Femur (tissue), 1 donor: ENCODE measurements at places on chromosomes 16 and 17.

DNA sequence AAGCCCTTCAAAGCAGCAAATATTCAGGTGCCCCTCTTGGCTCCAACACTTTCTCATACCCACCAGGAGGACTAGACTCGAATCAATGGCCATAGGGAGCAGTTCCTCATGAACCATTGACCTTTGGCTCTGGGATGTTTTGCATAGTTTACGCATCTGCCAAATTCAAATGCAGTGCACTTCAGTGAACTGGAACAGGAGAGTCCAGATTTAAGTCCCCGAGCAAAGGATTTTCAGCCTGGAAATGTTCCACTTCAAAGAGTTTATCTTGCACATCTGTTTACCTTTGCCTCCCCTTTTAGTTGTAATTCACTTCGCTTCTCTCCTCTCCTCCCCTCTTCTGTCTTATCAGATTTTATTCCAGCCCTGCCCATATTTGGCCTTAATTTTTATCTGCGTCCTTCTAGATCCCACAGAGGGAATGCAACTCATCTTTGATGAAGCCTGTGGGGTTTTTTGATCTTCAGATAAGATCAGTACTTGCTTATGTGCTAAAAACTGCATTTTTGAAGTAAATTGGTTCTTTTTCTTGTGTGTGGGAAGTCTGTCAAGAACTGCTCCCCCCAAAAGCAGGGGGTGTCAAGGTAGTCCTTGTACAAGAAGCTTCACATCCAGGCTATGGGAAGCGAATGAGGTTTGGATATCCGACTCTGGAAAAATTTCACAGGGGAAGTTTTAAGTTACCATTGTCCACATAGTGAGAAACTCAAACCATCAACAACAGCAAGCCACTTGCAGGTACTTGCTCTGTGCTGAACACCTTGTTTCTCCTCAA lies 281.6 kb downstream of the RBFOX1 start:
- DNase-seq: no peak

GRCh38 chr17:60091908-60092331 lies 13.2 kb upstream of the HEATR6 start:
- DNase-seq: no peak

DNA sequence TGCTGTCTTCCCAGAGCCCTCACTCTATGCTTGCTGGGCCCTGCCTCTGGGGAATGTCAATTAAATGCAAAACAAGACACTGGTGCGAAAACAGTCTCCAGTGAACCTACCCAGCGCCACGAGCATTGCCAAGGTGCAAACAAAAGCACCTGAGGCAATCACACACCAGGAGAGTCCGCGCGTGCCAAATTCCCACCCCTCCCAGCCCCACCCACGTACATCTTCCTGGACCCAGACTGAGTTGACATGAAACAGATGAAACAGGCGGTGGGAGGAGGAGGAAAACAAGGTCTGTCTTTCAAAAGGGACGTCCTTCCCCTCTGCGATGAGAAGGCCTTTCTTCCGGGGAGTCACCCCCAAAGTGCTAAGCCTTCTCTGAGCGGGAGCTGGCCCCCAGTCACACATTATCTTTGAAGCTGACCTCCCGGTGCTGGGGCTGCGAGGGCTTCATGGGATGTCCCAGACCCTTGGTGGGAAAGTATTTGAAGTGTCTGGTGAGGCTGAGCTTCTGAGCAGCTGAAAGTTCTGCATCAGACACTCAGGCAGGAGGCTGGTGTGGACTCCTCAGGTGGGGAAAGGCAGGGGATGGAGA lies 200.4 kb downstream of the AXIN2 start:
- DNase-seq: no peak

- DNase-seq: peak; percentile 71
These were observed 26.1 kb downstream of the HDAC5 start for GRCh38 chr17:44097110-44097958.

- no peak for DNase-seq
These were observed 536.9 kb downstream of the XYLT1 start for GRCh38 chr16:16933861-16934260.

DNA sequence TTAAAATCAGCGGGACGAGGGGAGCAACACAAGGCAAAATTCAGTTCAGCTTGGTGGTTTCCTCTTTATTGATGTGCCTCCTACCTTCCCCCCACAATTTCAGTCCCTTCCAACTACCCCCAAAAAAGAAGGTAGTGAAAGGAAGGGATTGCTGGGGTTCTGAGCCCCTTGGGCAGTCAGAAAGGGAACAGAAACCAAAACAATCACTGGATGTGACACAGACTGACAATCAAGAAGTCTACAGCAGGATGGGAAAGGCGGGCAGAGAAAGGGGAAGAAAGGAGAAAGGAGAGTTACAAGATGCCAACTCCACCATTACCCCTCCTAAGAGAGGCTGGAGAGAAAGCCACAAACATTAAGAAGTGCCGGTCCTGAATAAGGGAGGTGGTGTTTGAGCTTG lies 1.1 kb upstream of the PHF23 start:
- DNase-seq: no peak

DNA sequence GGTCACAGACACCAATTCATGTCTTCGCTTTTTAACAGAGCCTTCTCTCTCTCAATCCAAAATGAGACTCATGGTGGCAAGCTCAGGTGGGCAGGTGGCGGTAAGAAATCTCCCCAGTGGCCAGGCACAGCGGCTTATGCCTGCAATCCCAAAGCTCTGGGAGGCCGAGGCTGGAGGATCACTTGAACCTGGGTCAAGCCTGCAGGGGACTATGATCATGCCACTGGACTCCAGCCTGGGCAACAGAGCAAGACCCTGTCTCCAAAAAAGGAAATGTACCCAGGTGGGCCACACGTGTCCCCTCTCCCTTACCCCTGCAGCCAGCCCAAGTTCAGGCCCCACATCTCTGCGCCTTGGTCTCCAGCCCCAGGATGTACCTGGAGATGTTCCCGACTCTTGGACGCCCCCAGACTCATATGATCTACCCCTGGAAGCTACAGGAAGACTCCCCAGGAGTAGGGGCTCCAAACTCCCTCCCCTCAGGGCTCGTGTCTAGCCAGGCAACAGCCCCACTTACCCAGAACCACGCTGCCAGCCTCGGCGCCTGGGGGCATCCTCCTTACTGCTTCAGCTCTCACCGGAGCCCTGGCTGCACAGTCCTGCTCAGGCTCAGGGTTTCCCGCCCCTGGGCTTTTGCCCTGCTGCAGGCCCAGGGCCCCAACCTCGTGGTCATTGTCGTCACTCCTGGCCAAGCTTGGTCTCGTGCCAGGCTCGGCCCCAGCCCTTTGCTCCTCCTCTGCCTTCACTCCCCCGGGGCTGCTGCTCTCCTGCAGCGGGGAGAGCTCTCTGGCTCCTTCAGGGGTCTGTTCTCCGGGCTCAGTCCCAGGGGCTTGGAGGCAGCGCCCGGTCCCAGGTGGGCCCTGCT lies 16.2 kb downstream of the MYLK3 start:
- DNase-seq: no peak

DNA sequence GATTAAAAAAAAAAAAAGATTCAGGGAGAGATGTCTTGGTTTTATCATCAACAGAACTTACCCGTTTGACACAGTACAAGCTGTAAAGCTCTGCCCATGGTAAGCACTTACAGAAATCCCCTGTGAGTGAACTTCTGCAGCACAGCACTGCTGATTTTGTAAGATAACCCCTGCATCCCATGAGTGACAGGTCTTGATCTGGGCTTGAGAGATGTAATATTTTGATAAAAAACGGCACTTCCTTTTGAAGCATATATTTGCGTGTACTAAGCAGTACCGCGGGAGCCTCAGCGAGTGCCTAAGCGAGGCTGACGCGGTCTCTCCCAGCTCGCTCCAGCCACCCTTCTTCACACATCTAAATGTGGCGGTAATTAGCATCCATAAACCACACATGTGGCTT lies 50.5 kb downstream of the IKZF3 start:
- no peak for DNase-seq

- no peak for DNase-seq
These were observed 503.9 kb downstream of the HAPSTR1 start for GRCh38 chr16:9595393-9595792.

- DNase-seq: no peak
These were observed 201.7 kb downstream of the KATNIP start for GRCh38 chr16:27751676-27752075.

GRCh38 chr17:44555099-44555498 lies 2.2 kb upstream of the FZD2 start:
- DNase-seq: no peak

DNA sequence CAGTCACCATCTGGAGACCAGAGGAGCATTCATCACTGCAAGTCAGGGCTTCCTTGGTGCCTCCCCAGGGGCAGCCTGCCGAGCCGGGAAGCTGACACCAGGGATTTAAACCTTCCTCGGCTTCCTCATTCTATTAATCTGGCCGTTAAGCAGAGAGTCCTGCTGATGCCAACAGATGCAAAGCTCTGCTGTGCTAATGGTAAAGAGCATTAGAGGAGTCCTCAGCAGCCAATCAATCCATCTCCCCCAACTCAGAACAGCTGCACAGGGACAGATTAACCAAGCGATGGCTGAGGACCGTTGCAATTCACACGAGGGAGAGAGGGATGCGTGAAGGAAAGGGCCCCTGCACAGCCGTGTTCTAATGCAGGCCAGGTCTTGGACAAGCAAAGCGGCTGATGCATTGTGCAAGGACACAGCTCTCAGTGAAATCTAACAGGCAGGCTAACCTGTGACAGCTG lies 116.6 kb downstream of the XYLT1 start:
- DNase-seq: no peak

DNA sequence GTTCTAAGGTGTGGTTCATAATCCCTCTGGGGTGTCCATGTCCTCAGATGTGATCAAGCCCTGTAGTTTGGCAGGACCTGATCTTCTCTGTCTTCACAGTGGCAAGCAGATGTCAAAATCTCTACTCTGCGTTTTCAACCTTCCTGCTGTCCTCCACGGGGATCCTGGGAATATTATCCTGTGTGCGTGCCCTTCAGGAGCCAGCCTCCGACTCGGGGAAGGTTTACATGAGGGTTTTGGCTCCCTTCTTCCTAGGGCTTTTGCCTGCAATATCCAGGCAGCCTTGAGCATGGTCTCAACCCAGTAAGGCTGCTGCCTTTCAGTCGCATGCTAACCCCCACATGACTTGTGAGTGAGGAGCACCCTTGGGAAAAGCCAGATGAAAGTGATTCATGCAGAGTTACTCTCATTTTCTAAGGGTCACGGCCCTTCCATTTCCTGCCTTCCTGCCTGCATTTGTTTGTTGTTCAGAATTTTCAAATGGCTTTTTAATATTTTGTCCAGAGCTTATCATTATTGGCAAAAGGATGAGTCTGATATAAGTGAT lies 202.2 kb upstream of the CHMP6 start:
- DNase-seq: no peak

DNA sequence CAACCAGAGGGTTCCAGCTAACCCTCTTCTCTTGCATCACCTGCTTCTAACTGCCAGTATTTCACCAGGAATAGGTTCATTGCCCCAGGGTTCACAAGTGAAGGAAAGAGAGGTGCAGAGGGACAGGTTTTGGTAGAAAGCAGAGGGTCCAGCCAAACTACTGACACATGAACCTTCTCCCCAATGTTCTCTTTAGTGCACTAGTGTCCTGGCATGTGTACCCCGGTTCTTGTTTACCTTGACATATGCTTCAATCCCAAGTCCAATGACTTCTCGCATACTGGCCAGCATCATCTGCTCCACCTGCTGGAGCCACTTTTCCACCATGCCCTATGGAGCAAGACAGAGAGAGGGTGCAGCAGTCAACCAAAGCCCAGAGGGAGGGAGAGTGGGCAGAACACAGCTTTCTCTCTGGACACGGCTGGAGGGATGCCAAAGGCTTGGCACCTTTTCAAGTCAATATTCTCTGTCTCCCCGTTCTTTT lies 90.6 kb downstream of the DNAH3 start:
- no peak for DNase-seq

GRCh38 chr16:2992383-2993081 lies 12.3 kb upstream of the PKMYT1 start:
- DNase-seq: no peak

DNA sequence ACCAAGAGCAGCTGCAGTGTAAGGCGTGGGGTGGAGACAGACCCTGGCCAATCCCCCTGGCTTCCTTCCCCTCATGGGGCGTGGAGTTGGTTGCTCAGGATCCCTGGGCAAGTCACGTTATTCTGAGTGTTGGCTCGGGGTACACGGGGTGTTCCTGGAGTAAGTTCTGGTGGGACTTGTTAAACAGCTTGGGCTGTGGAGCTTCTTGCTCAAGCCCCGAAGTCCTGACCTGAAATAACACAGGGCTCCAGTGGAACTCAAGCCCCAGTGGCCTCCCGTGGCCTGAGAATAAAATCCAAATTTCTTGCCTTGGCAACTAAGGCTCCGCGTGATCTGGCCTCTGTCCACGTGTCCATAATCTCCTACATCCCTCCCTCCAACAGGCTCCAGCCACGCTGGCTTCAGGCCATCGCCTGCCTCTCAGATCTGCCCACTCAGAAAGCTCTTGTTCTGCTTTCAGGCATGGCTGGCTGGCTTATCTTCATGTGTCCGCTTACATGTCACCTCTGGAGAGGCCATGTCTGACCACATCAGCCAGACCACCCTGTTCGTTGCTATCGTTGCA lies 49.3 kb upstream of the BCO1 start:
- peak; percentile 35 for DNase-seq

GRCh38 chr16:11602321-11602720 lies 15.6 kb upstream of the LITAF start:
- no peak for DNase-seq

DNA sequence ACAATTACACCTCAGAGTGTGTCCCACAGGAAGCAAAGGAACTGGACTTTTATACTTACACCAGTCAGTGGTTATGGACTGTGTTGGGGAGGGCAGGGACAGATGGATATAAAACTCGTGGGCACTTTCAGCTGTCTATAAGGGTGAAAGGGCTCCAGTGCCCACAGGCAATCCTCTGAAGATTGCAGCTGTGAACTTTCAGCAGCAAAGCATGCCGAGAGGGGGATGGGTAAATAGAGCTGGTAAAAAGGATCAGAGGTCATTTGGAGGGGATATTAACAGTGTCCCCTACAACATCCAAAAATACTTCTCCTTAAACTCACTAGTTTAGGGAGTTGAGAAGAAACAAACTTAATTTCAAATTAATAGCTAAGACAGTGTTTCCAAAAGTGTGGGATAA lies 13.3 kb upstream of the RFWD3 start:
- DNase-seq: no peak

DNA sequence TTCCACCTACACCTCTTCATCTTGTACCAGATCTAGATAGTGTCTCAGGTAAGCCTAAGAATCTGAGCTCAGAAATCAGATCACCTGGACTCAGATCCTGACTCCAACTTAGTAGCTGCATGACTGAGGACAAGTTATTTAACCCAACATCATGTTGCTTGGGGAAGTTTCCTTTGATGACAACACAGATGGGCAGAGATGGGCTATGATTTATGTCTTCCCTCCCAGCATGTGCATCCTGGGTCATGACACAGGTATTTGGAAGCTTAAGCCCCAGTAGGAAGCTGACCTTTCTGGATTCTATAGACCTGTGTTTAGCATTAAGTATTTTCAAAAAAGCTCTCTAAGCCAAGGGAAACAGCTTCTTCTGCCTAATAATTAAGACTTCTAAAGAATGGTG lies 12.4 kb upstream of the HEATR6 start:
- no peak for DNase-seq

- no peak for DNase-seq
These were observed 2046.8 kb downstream of the TP53TG3F start for GRCh38 chr16:35506018-35506897.

GRCh38 chr17:31391496-31391949 lies at the start of gene RAB11FIP4:
RAB11FIP4 (plus strand) TSS chr17:31391675; CDS start chr17:31391853, 178 bp downstream.
- DNase-seq: no peak

- no peak for DNase-seq
These were observed 5.7 kb downstream of the ENGASE start for GRCh38 chr17:79080349-79080748.

- DNase-seq: no peak
These were observed 198.5 kb downstream of the CYLD start for GRCh38 chr16:50940275-50940854.
